ENCODE measurements at places on chromosomes 7 and 10.

DNA sequence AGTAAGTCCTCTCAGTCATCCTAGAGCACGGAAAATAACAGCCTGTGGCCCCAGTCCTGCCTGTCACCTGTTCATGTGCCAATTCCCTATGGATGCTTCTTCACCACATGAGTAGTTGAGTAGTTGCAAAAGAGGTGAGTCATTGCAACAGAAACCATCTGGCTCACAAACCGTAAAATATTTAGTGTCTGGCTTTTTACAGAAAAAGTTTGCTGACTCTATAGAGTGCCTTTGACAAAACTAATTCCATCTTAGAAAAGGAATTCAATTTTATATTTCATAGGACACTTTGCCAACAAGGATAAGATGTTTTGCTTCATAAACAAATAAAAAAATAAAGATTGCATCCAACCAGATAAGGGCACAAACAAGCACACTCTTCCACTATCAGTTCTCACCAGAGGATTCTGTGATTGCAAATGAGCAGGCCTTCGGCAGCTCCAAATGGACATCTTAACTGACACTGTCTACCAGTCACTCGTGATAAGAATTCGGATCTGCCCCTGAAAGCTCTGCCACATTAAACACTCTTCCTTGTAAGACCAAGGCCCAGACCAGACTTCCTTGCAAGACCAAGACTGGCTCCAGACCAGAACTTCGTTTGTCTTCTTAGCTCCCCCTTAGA is 242.7 kb upstream of the SEMA3C start:
- DNase-seq, result peak; percentile 90

GRCh38 chr7:44073664-44074348 is 8.4 kb upstream of the PGAM2 start:
- DNase-seq, result peak; percentile 43

DNA sequence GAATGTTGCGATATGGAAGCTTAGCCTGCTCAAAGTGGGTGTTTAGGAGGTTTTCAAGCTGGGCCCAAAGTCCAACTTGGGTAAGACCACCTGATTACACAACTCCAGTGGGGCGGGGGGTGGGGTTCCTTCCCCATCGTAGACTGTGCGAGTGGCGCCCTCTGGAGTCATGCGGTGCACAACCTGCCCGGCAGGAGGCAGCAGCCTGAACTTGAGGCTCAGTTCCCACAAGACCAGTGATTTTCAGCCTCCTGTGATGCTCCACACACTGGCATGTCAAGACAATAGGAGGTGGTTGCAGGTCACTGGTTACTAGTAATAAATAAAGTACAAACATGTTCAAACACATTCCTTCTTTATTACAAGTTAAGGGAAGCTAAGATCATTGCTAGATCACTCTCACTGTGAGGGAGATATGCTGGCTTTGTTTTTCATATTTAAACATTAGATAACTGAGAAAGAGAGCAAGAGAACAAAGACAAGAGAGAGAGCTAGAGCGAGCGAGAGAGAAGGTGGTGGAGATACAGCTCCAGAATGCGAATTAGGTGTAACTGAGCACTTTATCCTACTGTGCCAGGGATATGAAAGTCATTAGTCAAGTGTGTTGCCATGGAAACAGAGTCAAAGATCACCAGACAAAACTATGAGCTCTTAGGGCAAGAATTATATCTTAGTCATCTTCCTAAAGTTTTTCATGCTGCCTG is 97.4 kb upstream of the BMPER start:
- peak; percentile 74 for DNase-seq

DNA sequence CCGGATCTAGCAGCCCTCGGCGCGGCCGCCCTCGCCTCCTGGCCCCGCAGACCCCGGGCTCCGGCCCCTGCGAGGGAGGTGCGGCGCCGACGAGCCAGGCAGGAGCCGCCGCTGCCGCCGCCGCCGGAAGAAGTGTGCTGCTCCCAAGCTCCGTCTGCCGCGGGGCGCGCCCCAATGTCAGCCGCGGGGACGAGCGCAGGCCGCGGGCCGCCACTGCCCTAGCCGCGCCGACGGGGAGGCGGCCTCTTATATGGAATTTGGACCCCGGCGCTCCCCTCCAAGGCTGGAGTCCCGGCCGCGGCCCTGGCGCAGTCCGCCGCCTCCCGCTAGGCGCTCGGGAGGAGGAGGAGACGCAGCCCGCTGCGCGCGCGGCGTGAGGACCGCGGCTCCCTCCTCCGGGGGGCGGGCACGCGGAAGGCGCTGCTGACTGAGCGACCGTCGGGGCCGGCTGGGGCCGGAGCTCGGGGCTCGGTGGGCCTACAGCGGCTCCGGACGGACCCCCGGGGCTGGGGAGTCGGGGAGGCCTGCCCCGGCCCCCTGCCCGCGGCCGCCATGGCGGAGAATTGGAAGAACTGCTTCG is at the start of gene TRIM8:
TRIM8 (plus strand) TSS at position 414 of the 580 bp plus-strand sequence; CDS start at position 553, 139 bp downstream.
- DNase-seq, result peak; percentile 49

- peak; percentile 44 for DNase-seq
Observed at GRCh38 chr10:113158183-113158582, 208.1 kb downstream of the TCF7L2 start.

GRCh38 chr10:85492684-85493083 is 873.9 kb downstream of the GRID1 start:
- no peak for DNase-seq

GRCh38 chr10:1853801-1854200 is 116.5 kb upstream of the ADARB2 start:
- DNase-seq, result no peak

DNA sequence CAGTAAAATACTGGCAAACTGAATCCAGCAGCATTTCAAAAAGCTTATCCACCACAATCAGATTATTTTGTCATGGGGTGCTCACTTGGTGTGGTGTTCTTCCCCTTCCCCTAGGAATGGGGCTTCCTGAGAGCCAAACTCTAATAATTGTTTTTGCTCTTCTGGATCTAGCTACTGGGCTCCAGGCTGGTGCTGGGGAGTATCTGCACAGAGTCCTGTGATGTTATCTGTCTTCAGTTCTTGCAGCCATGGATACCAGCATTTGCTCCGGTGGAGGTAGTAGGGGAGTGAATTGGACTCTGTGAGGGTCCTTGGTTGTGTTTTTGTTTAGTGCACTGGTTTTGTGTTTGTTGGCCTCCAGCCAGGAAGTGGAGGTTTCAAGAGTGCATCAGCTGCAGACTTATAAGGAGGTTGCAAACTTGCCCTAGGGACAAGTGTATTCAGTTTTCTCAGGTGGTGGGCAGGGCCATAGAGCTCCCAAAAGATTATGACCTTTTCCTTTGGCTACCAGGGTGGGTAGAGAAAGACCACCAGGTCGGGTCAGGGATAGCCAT is 308.5 kb upstream of the MAGI2 start:
- DNase-seq, result peak; percentile 2

- peak; percentile 54 for DNase-seq
Observed at GRCh38 chr7:99139036-99139435, 4.9 kb downstream of the SMURF1 start.

- DNase-seq, result no peak
Observed at GRCh38 chr7:137689761-137690160, 157.0 kb downstream of the DGKI start.

DNA sequence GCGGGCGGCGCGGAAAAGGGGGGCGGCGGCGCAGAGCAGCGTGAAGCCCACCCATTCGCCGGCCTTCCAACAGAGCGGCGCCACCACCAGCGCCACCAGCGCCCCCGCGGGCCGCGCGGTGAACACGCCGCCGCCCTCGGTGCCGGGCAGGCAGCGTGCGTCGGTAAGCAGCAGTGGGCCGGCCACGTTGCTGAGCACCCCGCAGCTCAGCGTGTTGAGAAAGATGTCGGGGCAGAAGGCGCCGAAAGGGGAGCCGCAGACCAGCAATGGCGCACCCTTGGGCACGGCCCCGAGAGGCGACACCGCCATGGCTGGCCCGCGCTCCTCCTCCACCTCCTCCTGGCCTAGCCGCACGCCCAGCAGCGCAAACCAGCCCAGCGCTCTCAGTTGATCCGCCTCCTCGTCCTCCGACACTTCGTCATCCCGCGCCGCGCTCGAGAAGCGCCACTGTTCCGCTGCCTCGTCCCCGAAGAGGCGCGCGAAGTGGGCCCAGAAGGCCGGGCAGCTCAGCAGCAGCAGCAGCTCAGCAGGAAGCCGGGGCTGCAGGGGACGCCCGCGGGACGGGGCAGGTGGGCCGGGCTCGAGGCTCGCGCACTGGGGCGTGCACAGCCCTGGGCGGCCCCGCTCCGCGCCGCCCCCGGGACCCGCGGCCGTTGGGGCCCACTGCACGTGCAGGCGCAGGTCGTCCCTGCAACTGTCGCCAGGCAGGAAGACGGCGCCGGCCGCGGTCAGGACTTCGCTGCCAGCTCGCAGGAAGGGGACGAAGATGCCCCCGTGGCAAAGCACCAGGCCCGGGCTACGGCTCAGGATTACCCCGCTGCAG is 623 bp downstream of the TYSND1 start:
- peak; percentile 73 for DNase-seq

DNA sequence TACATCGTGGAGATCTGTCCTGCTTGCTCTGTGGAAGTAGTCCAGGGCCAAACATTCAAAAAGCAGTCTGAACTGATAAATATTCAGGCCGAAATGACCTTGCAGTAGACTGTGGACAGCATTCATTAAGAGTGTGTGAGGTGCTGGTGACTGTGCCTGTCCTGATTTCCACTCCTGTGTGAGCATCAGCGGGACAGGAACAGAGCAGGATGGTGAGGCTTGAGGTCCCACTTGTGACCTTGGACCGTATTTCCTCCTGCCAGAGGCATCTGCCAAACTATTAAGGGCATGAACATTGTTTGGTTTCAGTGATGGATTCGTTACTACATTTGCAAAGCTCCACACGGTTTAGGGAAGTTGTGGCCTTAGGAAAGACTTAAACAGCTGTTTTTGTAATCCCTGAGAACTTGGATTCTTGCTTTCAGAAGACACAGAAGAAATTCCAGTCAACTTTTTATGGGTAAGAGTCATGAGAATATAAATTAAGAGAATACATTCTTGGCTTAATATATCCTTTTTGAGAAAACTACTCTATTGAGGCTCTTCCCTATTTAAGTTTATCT is 32.8 kb downstream of the CCNY start:
- no peak for DNase-seq

DNA sequence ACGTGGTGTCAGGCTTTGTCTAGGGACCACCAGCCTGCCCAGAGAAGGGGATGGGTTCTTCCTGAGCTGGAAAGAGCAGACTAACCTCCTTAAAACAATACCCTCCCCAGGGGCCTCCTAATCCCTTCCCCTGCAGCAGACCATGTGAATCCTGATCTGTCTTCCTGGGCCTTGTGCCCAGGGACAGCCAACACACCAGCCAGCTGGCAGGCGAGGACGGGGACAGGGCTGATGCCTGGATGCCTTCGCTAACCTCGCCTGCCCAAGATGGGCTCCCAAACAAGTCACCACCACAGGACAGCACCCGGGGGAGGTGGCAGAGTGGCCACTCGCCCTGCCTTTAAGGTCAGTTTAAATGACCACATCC is 17.6 kb downstream of the PODXL start:
- DNase-seq, result no peak

GRCh38 chr7:38311329-38311937 is 38.0 kb upstream of the TARP start:
- DNase-seq, result no peak

- no peak for DNase-seq
Observed at GRCh38 chr10:114102256-114102655, 58.6 kb downstream of the ADRB1 start.

DNA sequence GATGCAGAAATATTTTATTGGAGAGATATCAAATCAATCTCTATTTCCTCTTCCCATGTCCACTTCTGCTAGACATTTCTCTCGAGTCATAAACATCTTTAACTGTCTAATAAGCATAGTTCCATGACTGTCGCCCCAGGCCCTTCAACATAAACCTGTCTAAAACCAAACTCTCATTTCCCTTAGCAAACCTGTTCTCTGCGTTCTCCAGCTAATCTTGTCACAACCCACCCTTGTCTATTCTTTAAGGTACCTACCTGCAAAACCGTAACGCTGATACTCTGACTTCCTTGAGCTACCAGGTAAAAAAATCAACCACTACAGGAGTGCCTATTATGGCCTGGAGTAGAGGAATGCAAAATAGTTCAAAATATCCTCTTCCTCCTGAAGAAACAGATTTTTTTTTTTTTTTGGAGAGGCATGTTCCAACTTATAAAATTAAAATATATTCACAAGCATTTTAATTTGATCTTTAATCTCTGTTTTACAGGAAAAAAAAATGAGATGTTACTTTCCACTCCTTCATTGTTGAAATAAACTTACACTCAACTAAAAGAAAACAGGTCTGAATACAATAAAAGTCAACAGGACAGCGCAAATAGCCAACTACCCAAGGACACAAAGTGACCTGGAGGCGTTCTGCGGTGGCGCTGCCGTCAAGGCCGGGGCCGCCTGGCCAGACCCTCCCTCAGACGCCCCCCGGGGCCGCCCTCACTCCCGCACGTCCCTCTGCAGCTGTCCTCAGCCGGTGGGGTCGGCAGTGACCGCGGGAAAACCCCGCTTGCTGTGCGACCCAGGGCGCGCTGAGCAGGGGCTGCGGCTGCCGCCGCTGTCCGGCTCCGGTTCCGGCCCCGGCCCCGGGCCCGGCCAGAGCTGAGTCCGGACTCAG is 765 bp downstream of the SLC25A40 start:
- no peak for DNase-seq

- DNase-seq, result peak; percentile 6
Observed at GRCh38 chr7:13414661-13415107, 574.8 kb downstream of the ETV1 start.

DNA sequence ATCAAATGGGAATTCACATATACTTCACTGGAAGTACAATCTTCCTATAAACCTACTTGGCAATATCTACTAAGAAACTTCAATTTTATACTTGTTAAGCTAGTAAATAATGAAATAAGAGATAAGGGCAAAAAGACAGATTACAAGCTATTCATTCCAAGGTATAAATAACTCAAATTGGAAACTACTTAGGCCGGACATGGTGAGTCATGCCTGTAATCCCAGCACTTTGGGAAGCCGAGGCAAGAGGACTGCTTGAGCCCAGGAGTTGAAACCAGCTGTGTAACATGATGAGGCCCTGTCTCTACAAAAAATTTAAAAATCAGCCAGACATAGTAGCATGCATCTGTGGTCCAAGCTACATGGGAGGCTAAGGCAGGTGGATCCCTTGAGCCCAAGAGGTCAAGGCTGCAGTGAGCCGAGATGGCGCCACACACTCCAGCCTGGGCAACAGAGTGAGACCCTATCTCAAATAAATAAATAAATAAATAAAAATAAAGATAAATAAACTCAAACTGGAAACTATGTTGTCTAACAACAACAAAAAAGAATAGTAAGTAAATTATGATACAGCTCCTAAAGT is 37.6 kb downstream of the ARHGAP21 start:
- peak; percentile 58 for DNase-seq

Data from fibroblast of skin of right biceps (primary cell).